ENCODE measurements at places on chromosomes 3 and 15.

DNA sequence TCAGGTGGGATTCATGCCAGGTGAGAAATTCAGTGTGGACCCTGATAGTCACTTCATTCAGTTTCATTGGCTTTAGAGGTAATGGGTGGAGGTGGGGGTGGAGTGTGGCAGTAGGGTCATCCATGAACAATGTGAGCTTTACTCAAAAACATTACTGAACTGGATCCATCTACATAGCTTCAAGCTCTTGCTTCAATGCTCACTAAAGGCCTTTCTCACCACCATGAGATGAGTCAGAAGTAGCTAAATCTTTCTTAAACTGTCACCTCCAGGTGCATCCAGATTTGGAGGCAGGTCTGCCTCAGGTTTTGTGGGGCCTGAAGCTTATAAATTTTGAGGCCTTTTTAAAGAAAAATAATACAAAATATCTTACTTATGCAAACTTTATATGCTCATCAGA lies 363.6 kb downstream of the CHST2 start:
- DNase-seq: no peak

DNA sequence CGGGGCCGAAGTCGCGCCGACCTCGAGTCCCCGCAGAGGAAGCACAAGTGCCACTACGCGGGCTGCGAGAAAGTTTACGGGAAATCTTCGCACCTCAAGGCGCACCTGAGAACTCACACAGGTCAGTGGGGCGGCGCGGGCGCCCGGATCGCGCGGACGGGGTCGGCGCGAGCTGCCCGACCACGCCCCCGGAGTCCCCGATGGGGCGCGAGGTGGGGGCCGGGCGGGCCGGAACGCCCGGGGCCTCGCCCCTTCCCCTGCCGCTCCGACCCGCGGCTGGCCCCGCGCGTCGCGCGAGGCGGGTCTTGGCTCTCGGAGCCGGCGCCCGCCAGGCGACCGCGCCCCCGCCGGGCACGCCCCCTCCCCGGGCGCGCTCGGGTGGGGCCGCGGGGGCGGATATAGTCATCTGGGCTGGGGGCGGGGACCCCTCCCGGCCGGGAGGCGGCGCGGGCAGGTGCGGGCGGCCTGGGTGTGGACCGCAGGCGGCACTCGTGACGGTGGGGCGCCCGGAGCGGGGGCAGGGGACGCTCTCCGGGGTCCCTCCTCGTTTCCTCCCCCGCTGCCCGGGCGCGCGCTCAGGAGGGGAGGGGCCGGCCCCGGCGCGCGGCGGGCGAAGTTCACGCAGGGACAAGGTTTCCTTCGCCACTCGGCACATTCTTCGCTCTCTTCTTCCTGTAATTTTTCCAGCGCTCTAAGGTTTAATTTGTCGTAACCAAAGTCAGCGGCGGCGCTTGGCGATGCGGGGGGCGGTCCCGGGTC lies 1.2 kb downstream of the KLF13 start:
- DNase-seq: peak; percentile 53

GRCh38 chr15:73952913-73953750 lies 26.9 kb downstream of the LOXL1 start:
- no peak for DNase-seq

GRCh38 chr15:101180620-101181307 lies 71.1 kb downstream of the CHSY1 start:
- no peak for DNase-seq

GRCh38 chr3:104546301-104546700 lies 820.4 kb upstream of the ALCAM start:
- no peak for DNase-seq

DNA sequence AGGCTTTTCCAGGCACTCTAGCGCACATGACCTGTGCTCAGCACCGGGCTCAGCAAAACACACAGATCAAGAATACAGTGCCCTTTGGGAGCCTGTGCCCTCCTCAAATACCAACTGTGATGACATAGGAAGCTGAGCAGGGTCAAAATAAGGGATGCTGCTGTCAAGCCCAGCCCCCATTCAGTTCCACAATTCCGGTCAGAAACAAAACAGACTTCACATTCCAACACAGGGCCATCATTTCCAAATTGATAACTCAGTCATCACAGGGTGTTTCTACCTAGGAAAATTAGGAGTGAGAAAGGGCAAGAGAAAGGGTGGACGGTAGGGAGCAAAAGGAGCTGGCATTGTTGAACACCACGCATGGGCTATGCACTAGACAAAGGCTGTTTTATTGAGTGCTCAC lies 158.4 kb upstream of the CCDC54 start:
- DNase-seq: no peak

DNA sequence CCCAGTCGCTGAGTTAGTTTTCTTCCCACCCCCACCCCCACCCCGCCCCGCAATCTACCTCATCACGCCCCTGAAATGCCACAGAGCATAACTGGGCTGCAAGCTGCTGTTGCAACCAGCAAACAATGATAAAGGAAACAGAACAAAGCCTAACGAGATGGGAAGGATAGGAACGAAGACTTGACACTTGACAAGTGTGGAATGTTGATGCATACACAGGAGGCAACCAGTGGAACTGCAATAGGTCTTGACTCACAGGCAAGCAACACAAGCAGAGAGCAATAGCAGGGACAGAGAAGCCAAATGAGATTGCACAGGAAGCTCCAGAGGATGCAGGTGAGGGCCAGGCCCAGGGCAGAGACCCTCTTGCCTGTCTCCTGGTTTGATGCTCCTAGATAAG lies 225.9 kb downstream of the IGSF11 start:
- no peak for DNase-seq

- no peak for DNase-seq
These were observed 148.3 kb downstream of the MBNL1 start for GRCh38 chr3:152416808-152417580.

DNA sequence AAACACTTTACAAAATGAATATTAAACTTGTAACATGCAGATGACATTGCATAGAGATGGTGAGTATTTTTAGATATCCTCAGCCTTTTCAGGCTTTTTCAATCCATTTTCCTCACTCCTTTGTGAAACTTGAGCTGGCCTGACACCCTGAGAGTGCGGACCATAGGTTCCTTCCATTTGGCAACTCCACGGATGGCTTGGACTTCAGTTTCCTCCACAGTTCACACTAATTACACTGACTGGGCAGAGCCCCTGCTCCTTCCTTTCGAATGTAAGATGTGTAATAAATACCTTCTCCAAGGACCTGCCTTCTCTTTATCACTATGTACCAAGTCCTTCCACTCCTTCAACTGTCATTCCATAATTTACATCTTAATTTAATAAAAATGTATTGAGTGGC lies 141.7 kb upstream of the LRIG1 start:
- DNase-seq: no peak

DNA sequence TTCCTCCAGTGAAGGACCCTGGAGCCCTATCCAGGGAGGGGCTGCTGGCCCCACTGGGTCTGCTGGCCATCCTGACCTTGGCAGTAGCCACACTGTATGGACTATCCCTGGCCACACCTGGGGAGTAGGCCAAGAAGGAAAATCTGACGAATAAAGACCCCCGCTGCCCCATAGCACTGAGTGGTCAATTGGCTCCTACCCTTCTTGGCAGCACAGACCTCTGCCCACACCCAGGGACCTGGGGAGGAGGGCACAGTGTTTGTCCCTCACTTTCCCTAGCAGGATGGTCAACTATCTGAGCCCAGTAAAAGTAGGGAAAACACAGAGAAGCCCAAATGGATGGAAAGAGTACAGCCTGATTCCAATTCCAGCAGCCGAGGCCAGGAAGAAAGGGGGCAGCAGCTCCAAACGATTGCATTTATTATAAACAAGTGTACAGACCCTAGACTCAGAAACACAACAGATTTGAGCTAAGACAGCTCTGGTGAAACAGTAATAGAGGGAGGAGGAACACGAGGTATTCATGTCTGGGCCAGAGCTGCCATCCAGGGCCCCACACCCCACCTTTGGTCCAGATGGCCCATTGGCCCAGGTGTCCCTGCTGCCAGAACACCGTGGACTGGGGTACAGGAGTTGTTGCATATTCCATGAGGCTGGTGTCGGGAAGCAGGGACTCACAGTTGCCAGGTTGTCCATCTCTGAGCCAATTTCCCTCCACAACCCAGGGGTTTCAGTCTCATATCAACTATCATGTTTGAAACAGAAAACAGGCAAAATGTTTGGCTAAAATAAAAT lies 21.1 kb downstream of the ATRIP start:
- no peak for DNase-seq

GRCh38 chr15:68900027-68900426 lies 30.3 kb upstream of the SPESP1 start:
- no peak for DNase-seq

DNA sequence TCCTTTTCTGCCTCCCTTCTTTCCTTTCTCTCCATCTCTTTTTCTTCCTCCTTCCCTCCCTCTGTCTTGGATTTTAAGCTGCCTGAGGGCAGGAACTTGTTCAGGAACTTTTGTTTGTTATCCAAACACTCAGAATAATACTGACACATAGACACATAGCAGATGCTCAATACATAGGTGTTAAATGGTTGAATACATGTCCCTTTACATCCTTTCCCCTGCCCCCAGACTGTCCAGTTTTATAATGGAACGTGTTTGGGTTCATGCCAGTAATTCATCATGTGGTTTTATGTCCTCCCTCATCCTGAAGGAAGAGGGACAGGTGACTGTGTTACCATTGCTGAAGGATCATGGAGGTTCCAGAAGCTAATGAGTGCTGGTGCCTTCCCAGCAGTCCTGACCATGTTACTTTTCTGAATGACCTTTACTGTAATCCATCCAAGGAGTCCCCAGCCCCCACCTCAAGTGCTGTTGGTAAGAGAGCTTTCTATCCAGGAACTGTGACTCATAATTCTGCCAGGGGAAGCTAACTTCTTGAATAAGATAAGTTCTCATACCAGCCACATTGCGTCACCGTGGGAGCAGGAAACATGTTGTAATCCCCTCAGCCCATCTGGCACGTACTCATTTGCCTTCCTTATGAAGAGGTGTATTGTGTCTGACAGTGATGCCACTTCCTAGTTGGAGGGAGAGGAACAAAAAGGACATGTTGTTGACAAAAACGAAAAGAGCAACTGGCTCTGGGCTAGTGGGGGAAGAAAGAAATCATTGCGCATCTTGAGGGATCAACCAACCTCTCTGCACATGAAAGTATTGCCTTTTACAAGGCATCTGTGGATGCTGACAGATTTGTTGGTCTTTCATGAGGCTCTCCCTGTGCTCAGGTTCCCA lies 52.4 kb downstream of the IL1RAP start:
- DNase-seq: peak; percentile 99

DNA sequence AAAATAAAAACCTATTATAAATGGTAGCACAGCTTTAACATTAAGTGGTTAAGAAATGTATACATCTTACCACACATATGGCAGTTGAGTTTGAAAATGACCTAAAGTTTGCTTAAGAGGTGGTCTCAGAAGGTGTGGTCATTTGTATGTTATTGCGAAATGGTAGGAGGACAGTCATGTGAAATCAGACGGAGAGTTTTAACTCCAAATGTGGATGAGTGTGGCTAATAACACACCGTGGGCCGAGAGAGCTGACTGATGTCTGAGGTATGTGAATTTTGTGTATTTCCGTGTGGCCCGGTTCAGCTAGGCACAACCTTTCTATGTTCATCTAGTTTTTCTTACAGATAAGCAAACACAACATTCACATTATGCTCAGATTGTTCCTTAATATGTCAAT lies 71.9 kb downstream of the ARNT2 start:
- no peak for DNase-seq

- no peak for DNase-seq
These were observed 51.0 kb downstream of the RASA2 start for GRCh38 chr3:141537856-141538255.

DNA sequence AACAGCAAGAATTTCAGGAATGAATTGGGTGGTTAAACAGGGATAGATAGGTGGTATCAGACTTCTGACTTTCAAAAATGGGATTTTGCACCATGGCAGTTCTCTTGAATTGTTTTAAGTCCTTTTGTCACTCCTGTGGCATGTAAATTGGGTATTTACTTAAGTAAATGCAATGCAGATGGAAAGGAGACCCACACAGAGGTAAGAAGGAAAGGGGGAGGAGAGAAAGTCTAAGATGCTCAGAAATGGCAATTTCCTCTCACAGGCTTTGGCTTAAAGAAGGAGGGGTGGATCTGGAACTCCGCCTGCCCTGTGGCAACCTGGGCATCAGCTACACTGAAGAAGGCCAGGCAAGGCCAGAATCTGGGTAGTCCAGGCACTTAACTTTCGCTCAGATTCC lies 197.1 kb upstream of the UBE2E1 start:
- no peak for DNase-seq

GRCh38 chr3:120350401-120350941 lies 1.3 kb upstream of the LRRC58 start:
- DNase-seq: no peak

- DNase-seq: no peak
These were observed 293.7 kb upstream of the TPRG1 start for GRCh38 chr3:188878076-188878475.

DNA sequence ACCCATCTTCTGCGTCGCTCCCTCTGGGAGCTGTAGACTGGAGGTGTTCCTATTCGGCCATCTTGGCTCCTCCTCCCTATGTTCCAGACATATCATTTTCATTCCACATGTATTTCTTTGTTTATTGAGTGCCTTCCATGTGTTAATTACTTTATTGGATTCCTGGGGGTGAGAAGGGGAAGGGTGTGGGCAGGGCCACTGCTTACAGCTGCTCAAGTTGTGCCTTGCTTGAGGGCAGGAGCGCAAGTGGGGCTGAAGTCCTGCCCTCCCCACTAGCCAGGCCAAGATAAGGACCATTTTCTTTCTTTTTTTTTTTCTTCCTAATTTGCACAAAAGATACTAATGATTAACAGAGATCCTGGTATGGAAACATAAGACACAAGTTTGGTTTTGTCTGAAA lies 224.8 kb downstream of the LPP start:
- DNase-seq: no peak

- no peak for DNase-seq
These were observed 2.9 kb upstream of the FAM43A start for GRCh38 chr3:194682694-194683310.

DNA sequence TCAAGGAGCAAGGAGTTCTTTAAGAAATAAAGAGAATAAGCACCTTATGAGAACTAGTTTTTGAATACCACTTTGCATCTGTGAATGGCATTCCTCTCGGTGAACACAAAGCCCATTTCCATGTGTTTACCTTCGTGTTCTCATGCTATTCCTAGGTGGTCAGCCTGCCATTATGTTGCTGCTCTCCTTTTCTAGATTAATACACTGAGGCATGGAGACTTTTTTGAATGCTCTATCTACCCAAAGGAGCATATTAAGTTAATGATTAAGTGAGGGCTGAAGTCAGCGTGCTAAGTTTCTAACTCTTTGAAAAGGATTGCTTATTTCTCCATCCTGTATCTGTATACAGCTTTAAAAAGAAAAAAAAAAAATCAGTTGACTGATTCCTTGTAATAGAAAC lies 394.5 kb downstream of the MECOM start:
- no peak for DNase-seq

DNA sequence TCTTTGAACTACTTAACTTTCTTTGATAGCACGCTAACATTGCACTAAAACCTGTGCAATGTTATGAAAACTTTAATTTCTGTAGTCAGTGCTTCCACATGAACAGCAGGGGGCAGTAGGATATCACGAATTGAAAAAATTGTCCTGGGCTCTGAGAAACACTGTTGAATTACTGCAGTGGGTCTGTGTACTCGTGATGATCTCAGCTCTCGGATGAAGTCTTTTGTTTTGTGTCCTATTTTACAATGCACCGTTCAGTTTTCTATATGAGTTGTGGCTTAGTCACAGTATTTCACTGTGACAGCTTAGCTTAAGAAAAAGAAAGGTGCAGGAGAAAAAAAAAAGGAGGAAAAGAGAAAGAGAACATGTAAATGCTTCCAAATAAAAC lies 141.3 kb upstream of the CCDC54 start:
- peak; percentile 67 for DNase-seq

All from inflammatory macrophage (primary cell).